ENCODE measurements at places on chromosomes 1 and 21.

DNA sequence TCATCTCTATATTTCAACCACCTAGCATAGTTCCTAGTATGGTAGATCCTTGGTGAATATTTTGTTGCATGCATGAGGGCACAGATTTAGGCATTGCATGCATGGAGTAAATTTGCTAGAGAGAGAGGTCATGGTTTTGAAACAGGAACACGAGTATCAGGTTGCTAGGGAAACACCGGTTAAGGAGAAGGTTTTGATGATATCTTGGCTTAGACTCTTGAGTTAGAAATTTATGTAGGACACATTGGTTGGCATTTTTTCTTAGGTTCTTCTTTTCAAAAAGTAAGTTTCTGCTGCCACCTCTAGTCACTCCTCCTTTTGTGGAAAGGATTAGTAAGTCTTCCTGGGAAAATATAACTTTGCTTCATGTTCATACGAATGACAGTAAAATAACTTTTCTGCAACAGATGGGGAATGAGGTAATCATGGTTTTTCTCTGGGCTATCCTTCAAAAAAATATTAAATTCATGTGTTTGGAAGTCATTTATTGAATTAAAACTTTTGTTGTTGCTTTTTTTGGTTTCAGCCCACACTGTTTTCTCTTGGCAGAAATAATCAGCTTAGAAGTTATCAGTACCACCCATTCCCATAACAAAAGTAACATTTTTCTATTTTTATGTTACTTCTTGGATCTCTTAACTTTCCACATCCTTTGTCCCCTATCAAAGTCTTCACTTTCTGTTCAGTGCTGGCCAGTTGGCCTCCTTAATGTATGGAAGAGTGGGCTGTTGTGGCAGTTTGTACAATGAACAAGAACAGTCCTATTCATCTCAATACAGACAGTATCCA lies 97.3 kb downstream of the PLA2G4A start:
- no peak for DNase-seq

DNA sequence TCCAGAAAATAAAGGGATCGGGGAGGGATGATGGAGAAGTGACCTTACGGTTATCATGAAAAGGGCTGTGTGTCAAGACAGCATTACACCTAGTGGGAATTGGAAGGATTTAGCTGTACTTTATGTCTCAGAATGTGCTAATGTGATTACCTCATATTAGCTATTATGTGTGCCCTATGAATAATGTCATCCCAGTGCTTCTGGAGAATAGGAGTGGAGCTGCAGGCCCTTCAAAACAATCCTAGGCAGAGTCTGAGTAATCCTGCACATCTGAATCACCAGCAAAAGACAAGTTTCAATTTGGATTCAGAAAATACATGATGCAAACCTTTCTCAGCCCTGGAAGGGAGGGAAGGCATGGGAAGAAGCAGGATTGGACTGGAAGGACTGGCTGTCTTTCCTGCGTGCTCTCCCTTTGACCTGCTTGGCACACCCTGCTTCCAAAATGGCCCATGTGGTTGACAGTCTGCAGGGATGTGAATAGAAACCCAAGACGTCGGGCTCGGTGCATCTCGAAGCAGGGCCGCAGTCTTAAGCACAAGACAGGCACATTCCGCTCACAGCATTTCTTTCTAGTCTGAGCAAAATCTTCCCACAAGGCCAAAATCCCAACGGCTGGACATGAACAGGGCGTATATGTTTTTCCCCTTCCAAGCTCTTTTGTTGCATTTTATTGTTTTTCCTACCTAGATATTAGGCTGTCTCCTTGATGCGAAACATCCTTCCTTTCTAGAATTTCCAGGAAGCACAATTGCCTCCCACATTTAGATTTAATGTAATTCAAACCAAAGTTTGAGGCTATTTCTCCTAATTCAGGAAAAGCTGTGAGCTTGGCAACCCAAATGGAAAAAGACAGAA lies 54.3 kb upstream of the TARBP1 start:
- no peak for DNase-seq

GRCh38 chr1:197577580-197577979 lies 197.7 kb downstream of the DENND1B start:
- no peak for DNase-seq

DNA sequence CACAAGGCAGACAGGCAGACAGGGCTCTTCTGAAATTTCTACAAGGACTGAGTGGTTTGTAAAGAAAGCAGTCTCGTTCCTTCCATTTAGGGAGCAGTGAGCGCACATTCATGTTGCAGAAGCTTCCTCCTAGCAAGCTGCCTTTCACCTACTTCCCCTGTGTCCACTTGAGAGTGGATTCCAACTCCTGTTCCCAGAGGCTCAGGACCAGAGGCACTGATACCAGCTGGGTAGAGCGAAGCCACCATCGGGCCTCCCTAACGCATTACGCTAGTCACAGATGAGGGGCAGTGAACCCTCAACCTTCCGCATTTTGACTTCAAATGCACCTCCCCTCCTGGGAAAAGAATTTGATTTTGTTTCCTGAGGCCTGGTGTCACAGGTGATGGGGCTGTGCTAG lies 215.8 kb downstream of the SIPA1L2 start:
- DNase-seq: no peak

DNA sequence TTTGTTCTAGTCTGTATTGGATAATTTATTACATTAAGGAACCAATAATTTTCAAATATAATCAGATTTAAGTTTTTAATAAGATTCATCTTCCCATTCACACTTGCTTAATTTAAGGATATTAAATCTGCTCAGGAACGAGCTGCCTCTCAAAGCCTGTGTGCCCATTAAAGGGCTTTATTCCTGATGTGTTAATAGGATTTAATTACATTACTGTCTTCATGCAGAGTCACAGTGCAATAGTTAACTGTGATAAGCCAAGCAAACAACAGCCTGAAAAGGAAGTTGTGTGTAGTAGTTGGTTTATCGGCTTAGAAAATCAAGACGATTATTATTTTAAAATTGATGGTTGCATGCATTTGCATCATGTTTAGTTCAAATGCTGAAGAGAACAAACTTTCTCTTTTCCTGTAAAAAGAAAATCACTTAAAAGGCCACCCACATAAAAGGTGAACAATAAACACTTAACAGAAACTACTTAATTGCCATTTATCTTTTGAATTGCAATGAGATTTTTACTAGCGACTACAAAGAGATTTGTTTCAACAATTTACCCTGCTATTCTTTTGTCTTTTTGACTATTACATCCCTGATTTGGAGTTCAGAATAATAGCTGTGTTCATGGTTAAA lies 174.6 kb downstream of the RWDD3 start:
- no peak for DNase-seq

GRCh38 chr1:47529520-47530098 lies 91.8 kb downstream of the FOXD2 start:
- no peak for DNase-seq

GRCh38 chr21:27425172-27425571 lies 458.3 kb upstream of the ADAMTS5 start:
- no peak for DNase-seq

DNA sequence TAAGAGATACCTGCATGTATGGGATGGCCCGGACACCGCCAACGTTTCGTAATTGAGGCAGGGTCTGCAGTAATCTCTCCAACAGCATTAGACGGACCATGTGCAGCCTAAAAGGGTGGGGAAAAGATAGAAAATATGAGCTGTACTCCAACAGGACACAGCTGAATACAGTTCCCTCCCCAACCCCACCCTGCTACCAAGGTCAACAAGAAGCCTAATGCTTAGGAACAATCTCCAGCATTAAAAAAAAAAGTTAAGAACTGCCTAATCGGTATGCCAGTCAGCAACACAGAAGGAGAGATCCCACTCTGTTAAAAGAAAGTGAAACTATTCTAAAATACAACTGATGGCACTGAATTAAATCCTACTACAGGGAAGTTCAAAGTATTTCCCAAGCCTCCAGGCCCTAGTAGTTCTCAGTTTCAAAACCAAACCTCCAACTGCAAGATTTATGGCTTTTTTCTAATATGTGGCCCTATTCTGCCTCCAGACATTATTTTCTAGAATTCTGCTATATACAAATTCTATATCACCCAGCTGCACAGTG lies 81.0 kb downstream of the UBR4 start:
- no peak for DNase-seq

- no peak for DNase-seq
These were observed 553.6 kb downstream of the PTPRU start for GRCh38 chr1:29789910-29790247.

DNA sequence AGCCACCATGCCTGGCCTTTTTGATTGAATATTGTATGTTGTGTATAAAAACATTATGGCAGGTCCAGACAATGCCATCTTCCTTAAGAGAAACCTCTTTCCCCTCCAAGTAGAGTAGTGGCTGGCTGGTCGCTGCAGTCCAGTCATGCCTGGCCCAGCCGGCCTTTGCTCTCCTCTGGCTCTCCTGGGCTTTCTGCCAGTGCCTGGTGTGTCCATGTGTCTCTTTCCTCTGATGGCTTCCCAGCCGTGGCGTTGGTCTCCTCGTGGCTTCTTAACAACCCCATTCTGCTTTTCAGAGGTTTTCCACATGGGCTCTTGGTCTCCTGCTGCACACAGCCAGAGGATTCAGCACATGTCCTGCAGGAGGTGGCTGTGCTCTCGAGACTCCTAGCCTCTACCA lies 58.7 kb downstream of the DIP2A start:
- no peak for DNase-seq
